ENCODE measurements at places on chromosomes 11 and 22.

DNA sequence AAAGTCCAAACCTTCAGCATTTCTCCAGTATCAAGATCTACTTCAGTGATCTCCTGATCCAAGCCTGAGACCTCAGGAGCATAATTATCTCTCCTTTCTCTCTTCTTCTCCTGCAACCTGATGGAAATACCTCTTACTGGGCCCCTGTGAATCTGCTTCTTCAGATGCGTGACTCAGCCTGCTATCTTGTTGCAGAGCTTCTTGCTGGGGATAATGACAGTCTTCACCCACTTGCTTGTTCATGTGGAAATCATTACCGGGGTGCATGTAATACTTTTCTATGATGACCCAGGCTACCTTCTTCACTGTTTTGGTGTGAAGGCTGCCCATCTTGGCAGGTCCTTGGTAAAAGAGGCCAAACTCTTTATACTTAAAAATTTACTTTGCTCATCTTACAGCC is 140.0 kb upstream of the POU2AF2 start:
- peak; percentile 68 for DNase-seq

DNA sequence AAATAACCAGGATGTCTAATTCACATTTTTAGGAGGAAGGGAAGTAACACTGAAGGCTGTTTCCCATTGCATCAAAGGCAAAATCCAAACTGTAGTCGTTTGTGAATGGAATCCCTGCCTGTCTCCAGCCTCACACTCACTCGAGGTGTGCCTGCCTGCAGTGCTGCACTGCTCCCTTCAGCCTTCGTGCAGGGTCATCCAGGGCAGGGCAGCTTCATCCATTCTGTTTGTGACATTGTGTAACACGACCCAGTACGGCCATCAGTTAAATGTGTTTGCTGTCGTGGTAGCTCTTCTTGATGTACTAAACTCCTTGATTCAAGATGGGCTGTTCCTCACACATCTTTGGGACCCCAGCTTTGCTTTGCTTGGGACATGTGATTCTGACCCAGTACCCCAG is 34.3 kb downstream of the LDLRAD3 start:
- DNase-seq, result no peak

DNA sequence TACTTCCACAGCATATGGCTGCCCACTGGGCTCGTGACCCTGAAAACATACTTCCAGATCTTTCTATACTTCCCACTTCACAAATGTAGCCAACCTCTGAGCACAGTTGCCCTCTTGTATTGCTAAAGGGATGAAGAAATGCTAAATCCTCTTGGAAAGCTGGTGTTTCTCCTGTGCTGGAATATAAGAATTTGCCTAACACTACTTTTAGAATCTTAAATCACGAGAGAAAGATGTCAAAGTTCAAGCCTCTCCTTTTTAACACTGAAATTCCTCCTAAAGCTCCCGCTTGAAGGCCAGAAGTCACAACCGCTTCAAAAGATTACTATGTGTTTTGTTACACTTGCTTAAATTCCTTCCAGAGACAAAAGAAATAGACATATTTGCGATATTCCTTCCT is 21.9 kb downstream of the MAML2 start:
- no peak for DNase-seq

DNA sequence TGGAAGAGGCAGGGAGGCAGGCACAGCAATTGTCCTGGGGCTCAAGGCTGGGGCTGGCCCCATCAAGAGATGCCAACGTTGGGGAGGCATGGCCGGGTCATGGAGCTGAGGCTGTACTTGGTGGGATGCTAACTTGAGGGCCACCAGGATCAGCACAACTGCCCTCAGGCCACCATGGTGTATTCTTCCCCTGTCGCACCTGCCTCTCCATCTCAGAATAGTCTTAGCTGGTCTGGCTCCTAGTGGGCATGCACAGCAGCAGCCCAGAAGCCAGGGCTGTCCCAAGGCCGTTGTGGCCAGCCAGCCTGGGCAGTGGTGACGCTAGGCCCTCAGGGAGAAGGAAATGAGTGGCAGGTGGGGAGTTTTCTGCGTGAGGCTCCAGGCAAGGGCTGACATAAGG is 91.3 kb downstream of the DHCR7 start:
- no peak for DNase-seq

- DNase-seq, result no peak
Observed at GRCh38 chr11:68796801-68797200, 44.9 kb downstream of the CPT1A start.

- no peak for DNase-seq
Observed at GRCh38 chr22:48853627-48854240, 973.9 kb downstream of the BRD1 start.

- no peak for DNase-seq
Observed at GRCh38 chr22:18109410-18110193, 1.0 kb upstream of the TUBA8 start.

- DNase-seq, result no peak
Observed at GRCh38 chr11:64027651-64028397, 7.9 kb upstream of the FLRT1 start.

- peak; percentile 35 for DNase-seq
Observed at GRCh38 chr22:43080616-43081015, 8.6 kb downstream of the TTLL1 start.

GRCh38 chr11:492427-493226 is 14.4 kb downstream of the RNH1 start:
- no peak for DNase-seq

DNA sequence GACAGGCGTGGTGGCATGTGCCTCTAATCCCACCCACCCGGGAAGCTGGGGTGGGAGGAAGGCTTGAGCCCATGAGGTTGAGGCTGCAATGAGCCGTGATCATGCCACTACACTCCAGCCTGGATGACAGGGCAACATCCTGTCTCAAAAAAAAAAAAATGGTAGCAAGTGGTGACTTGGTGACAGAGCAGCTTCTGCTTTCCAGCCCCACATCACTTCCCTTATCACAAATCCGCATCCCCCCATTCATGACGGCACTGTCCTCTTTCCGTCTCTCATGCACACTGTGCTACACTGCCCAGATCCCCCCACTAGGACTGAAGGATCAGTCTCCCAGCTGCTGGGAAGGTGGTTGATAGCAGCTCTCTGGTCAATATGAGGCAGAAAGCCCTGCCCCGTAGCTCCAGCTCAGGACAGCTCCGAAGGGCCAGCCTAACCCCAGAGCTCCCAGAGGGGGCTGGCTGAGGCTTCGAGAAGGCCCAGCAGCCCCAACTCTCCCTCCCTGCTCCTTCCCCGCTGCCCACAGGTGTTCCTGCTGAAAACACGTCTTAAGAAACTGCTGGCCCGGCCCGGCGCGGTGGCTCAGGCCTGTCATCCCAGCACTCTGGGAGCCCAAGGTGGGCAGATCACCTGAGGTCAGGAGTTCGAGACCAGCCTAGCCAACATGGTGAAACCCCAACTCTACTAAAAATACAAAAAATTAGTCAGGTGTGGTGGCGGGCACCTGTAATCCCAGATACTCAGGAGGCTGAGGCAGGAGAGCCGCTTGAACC is 15.9 kb downstream of the PGA5 start:
- no peak for DNase-seq

- peak; percentile 65 for DNase-seq
Observed at GRCh38 chr22:50733521-50734342, 4.3 kb upstream of the ACR start.

- no peak for DNase-seq
Observed at GRCh38 chr11:68503251-68503687, 42.7 kb downstream of the PPP6R3 start.

DNA sequence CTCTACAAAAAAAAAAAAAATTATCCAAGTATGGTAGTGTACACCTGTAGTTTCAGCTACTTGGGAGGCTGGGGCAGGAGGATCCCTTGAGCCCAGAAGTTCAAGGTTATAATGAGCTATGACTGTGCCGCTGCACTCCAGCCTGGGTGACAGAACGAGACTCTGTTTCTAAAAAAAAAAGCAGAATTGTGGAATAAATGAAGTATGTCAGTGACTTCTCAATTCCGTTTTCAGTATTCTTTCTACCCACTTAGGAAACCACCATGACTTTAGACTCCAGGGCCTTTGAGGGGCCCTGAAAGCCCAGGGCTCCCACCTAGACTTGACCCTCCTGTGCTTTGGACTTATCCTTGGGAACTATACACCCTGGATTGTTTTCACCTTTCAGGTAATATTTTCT is 6.5 kb upstream of the NUP160 start:
- DNase-seq, result no peak

DNA sequence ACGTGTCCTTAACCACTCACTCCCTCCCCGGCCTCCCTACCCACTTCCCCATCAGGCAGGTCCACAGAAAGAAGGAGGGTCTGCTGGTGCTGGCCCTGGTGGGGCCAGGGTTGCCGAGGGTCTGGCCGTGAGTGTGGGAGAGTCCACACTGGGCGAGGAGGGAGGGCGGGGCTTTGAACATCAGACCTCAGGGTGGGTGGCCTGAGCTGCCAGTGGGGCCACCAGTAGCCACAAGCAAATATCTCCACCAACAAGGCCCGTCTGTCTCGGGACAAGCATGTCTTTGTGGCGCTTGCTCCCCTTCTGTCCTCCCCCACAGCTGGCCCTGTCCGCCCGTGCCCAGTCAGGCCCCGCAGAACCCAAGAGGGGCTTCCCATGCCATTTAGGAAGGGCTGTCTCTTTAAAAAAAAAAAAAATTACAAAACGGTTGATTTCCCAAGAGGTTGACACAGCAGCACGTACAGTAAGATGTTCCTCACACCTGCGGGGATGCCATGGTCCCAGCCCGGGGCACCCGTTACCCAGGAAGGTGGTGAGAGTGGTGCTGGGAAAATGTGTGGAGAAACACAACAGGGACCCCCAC is 17.7 kb upstream of the TALDO1 start:
- DNase-seq, result no peak

DNA sequence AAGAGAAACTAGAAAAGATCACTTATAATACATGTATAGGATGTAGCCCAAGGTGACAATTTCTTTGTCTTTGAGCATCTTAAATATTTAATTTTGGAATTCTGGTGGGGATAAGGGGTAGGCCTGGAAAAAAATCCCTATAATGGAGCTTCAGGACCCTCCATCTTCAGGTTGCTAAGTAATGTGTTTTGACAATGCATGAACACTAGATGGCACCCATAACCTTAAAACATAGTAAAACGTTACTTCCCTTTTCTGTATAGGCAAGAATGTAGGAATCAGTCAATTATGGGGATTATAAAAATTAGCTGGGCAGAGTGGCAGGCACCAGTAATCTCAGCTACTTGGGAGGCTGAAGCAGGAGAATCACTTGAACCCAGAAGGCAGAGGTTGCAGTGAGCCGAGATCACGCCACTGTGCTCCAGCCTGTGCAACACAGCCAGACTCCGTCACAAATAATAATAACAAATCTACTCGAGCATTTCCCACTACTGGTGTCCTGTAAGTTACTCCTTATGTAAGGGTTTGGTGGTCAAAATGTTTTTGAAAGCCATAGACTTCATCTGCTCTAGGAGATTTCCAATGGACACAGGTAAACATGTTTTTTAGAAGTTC is 541.9 kb upstream of the CCDC90B start:
- peak; percentile 63 for DNase-seq

- DNase-seq, result no peak
Observed at GRCh38 chr22:32752816-32753520, 48.5 kb upstream of the TIMP3 start.

- peak; percentile 91 for DNase-seq
Observed at GRCh38 chr11:129895126-129896041, at the start of gene NFRKB. TSS of gene NFRKB (minus strand) at chr11:129895578. CDS start at chr11:129892849, 2,729 bp downstream.

- no peak for DNase-seq
Observed at GRCh38 chr11:122714004-122714403, 58.5 kb downstream of the UBASH3B start.

GRCh38 chr11:15851051-15851498 is 505.3 kb downstream of the SOX6 start:
- DNase-seq, result no peak

DNA sequence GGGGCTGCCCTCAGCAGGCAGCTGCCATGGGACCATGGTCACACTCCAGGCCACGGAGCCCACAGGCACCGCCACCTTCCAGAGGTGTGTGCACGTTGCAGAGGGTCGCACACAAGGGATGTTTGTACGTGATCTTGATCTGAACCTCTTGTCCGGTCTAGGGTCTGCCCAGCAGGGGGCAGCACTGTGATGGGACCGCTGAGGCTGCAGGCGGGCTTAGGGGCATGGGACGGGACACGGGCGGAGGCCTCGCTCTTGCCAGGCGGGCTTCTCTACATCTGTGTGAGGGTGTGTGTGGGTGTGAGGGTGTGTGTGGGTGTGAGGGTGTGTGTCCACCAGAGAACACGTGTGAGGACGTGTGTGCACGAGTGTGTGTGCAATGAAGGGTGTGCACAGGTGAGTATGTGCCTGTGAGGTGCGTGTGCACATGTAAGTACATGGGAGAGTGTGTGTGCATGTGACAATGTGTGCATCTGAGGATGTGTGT is 52.4 kb downstream of the CACNA1I start:
- peak; percentile 48 for DNase-seq

DNA sequence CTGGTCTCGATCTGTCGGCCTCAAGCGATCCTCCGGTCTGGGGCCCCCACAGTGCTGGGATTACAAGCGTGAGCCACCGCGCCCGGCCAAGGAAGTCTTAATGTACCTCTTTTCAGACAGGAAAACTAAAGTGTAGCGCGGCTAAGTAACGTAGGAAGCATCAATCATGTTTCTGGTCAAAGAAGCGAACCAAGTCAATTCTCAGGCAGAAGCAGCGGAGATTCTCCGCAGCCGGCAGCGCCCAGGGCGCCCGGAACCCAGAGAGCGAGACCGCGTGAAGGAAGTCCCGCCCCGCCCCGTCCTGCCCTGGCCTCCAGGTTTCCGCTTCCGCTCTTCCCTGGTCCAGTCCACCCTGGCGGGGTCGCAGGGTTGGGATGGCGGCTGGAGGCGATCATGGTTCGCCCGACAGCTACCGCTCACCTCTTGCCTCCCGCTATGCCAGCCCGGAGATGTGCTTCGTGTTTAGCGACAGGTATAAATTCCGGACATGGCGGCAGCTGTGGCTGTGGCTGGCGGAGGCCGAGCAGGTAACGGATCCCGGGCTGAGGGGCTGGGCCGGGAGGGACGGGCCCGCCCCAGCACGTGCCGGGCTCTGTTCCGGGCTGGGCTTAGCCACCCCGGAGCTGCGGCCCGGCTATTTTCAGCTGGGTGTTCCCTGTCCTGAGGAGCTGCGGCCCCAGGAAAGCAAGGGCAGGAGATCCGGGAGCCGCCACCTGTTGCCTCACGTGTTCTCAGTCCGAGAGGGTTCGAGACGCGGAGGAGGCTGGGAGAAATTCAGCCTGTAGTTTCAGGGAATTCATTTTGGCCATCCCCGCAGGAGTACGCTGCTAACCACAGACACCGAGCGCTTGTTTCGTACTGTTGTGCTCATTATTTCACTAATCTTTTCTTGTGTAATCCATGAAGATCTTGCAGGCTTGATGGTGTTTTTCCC is at the start of gene ADSL:
Gene ADSL, plus strand, starts transcription at position 316 of the 934 bp plus-strand sequence. Its CDS starts 59 bp downstream, at position 375.
- peak; percentile 96 for DNase-seq

DNA sequence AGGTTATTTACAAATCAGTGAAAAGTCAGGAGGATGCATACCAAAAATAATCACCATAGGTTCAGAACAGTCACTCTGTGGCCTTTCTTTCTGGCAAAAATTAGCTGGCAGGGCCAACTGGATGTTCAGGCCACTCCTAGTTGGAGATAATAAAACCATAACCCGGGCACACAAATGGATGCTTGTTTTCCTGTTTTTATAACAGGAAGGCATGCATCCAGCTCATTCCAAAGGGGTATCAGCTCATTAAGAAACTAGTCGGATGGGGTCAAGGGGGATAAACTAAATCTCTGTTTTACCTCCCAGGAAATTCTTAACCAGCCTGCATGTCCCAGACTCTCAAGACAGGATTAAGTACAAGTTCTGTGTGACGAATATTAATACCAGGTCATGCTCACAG is 81.0 kb downstream of the FBXO7 start:
- DNase-seq, result no peak

- peak; percentile 93 for DNase-seq
Observed at GRCh38 chr11:17343907-17344306, 7.7 kb upstream of the NCR3LG1 start.

All from GM23248 (cell line).